ENCODE measurements at places on chromosomes 1 and 21.
A peak's percentile ranks its signal among the peaks of the same experiment; 100 is the strongest.

DNA sequence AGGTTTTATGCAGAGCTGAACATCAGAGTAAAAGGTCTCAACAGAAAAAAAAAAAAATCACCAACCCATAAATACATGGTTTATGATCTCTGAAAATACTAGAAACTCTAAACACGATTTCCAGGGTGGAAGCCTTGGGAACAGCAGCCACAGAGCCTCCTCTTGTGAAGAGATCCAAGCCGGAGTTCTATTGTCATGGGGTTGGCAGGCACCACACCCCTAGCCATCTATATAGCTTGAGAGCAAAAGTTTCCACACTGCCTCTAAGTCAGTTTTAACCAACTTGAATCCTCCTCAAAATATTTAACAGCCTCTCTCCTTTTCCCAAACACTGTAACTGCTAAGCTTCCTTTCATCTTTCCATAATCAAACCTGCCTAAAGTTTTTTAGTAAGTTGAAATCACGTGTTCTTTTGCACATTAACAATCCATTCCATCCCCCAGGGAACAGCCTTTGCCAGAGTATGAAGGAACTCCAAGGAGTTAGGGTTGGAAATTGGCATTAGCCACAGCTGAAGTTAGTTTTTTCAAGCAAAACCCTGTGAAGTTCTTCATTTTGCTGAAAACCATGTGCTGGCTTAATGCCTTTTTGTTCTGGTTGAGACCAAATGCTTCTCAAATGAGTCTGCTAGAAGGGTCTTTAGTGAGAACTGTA, 13.8 kb upstream of the SEC16B start:
- no peak for DNase-seq

- peak; percentile 93 for DNase-seq
Measured at GRCh38 chr1:179081687-179082332, at the start of gene TOR3A. Gene TOR3A, plus strand, starts transcription at chr1:179082070. Its CDS starts 59 bp downstream, at chr1:179082129.

DNA sequence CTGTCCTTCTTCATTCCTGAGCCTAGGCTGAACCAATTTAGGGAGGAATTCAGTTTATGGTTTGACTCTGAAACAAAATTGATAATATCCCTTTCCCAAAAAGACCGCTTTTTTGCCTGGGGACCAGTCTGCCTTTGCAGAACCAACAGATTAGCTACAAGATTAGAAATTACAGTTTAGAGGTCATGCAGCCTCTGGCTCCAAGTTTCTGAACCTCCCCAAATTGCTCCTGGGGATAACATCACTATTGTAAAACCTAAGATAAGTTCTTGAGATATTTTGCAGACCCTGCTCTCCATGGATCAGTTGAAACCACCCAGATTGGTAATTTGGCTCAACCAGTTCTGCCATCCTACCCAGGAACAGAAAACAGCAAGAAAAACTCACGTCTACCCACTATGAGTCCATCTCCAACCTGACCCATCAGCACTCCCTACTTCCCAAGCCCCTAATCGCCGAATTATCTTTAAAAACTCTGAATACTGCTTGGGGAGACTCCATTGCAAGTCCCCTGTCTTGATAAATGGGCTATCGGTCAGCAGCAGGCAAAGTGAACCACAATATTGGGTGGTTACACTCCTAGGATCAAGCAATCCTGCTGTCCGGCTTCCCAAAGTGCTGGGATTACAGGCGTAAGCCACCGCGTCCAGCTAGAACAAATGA, 605 bp upstream of the RABGGTB start:
- no peak for DNase-seq

GRCh38 chr1:241130881-241131280, 226.1 kb downstream of the RGS7 start:
- no peak for DNase-seq

DNA sequence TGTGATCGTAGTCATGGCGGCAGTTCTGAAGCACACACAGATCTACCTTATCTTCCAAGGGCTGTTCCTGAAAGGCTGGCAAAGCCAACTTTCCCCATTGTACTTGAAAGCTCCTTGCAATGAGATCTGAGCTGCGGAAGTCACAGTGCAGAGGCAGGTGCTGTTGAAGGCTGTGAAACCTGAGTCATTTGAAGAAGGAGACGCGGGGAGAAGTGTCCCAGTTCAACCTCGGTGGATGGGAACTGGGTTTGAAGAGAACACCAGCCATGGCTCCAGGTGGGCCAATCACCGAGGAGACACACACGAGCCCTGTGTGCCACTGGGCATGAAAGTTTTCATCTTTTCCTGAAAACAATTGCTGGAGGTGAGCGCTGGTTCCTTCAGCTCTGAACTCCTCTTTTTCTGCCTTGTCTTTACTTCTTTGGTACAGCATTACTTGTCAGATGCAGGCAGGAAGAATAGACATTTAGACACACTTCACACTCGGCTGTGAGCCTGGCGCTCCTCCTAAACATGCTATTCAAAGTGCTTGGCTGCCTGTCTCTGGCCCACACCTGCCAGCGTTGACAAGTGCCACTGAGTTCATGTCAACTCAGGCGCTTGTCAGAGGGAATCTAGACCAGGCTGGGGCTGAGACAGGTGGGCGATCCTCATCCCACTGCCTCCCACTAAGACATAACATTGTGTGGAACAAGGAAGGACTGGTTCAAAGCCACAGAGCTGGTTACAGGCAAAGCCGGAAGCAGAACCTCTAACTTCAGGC, 25.7 kb upstream of the PDE9A start:
- peak; percentile 21 for DNase-seq

- no peak for DNase-seq
Measured at GRCh38 chr1:164576291-164577271, 17.6 kb downstream of the PBX1 start.

DNA sequence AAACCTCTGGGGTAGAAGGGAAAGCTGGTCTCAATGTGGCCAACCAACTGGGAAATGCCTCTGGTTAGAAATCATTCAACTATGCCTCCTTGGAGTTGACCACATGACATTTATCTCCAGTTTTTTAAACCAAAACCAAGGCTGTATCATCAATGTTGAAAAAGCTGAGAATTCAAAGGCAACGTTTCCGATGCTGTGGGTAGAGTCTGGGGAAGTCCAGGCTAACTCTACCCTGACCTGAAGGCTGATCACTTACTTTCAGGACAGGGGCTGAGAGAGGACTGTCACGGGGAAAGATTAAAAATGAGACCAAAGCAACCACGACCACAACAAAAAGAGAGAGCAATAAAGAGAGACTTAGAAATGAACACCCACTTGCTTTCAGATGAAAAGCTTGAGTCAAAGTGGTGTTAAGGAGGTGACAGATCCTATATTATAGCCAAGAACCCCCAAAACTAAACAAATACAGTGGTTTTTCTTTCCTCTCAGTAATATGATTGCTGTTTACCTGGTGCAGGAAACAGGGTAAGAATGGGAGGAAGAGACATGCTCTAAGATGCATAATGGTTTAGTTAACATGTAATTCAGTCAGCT, 90.8 kb upstream of the TNFSF4 start:
- DNase-seq, result no peak

DNA sequence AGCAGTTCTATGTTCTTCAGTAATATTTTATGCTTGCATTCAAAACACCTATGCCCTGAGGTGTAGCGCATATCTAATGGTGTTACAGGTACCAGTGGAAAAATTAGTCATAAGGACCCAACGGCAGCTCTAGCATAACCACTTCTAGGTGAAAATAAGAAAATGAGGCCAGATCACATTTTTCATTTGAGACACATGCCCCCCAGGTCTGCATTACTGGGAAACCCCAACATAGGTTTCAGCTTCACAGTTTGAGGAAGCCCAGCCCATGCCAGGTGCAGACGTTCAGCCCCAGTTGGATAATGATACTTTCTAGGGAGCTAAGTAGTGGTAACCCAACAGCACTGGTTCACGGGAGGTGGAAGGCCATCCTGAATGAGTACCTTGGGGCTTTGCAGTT, 129.8 kb downstream of the CNIH3 start:
- no peak for DNase-seq

DNA sequence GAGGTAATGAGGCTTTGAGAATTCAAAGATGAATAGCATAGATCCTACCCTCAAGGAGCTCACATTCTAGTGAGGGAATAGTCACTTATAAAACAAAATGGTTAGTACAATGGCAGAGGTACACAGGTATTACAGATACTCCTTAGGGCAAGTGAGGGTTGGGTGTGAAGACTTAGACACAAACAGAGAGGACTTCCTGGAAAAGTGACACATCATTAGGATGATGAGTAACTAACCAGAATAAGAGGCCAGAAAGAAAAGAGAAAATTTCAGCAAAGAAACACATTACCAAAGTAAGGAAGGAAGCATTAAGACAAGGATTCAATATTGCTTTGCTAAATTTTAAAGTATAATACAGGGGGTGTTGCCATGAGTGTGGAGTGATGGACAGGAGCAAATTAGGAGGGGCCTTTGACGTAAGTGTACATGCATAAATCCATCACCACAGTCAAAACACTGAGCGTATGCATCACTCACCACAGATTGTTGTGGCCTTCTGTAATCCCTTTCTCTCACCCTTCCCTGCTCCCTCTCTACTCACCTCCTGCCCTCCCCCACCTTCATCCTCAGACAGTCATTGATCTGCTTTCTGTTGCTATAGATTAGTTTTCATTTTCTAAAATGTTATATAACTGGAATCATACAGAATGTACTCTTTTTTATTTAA, 7.9 kb downstream of the CD53 start:
- no peak for DNase-seq

DNA sequence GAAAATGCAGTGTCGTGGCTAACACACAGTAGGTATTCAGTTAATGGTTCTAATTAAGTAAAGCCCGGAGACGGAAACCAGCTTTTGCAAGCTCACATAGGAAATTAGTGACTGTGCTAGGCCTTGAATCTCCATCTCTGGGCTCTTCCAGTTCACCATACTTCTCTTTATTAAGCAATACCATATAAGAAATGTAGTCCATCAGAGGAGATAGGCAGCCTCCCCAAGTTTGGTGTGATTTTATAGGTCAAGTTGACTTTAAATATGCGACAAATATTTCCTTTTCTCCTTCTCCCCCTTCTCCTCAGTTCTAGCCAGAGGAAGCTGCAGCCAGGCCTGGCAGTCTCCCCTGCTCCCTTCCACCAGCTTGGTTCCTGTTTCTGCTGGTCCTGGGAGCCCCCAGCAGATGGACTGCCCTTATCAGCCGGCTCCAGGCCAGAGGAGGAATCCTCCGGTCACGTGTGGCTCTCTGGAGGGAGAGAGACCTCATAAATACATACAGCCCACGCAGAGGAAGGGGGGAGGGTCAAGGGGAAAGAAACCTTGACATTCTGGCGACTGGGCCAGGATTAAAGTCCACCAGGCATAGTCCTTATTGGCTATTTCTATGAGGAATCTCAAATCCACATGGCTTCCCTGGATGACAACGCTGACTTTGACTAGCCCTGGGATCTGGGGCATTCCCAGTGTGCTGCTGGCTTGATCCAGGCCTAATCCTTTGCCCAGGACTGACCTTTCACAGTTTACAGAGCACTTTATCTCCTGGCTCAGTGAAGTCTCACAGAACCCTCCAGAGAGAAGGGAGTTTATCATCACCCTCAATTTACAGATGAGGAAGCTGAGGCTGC, 115.1 kb upstream of the JUN start:
- DNase-seq, result peak; percentile 63

- DNase-seq, result peak; percentile 32
Measured at GRCh38 chr21:18499761-18500376, 96.3 kb upstream of the TMPRSS15 start.

Measured in small intestine (tissue), 16 donors.